HTR-8/SVneo (cell line): ENCODE measurements at places on chromosomes 5 and 9.

DNA sequence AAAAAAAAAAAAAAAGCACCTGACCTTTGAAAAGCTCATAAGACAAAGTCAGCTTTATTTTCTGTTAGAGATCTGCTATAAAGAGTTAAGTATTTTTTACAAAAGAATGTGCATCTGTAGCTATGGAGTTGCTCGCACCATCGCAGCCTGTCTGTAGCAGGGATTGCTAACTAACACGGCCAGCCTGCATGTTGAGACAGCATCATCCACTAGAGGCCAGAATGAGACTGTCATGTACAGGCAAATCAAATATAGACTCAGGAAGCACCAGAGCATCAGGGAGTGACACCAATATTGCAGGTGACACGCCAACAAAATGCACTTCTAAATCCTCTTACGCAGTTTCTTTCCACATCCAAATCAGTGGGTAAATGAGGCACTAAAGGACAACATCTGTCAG is 136.3 kb upstream of the RASEF start:
- peak; percentile 19 for DNase-seq

DNA sequence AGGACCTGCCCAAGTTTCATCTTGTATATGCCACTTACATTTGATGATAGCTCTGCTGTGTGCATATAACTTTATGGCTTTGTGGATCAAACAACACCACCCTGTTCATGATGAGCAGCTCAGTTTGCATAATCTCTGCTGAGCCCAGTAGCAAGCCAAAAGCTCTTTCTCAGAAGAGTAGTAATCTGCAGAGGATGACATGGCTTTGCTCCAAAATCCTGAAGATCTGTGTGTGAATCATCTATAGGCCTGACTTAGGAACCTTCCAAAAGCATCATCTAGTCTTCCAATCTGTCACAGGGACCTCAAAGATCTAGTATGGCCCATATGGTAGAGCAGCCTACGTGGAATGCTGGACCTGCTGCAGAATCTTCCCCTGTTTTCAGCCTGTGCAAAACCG is 394.6 kb downstream of the PSAT1 start:
- no peak for DNase-seq

DNA sequence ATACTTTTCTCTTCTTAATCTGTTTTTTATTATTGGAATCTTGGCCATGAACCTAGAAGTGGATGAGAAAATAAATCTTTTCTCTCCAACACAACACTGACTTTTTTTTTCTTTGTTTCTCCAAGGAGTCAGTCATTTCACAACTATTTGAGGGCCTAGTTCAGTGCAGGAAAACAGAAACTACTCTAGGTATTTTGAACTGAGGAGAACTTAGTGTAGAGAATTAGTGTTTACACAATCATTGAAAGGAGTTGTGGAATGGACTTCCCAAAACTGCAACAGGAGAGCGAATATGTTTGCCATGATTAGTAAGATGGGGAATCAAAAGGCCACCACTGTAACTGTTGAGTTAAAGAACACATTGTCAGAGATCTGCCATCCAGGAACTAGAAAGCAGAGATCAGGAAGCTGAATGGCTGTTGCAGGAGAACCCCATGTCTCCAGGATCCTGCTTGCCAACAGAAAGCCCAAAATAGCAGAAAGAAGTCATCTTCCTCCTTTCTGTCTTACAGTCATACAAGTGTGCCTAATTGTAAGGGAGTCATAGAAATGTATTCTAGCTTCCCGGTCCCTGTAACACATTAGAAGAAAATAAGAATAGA is 20.3 kb upstream of the PCDH1 start:
- DNase-seq: no peak

- no peak for DNase-seq
Observed at GRCh38 chr5:82863266-82863665, 213.9 kb downstream of the TMEM167A start.

DNA sequence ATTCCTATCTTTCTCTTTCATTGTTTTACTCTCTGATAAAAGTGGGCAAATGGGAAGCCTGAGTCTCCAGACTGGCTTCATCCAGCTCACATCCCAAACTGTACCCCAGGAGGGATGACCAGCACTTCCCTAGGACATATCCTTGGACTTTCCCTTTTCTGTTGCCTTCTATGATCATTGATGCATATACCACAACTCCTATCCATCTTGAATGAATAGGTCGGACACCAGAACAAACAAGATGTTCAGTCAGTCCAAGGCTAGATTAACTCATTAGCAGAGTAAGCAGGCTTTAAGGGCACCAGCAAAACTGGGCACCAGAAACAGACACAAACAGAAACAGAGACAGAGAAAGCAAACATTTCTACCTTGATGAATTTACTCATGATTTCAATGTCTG is 159.1 kb upstream of the RGMB start:
- no peak for DNase-seq

GRCh38 chr5:56148453-56148971 is 84.6 kb downstream of the ANKRD55 start:
- DNase-seq: no peak

DNA sequence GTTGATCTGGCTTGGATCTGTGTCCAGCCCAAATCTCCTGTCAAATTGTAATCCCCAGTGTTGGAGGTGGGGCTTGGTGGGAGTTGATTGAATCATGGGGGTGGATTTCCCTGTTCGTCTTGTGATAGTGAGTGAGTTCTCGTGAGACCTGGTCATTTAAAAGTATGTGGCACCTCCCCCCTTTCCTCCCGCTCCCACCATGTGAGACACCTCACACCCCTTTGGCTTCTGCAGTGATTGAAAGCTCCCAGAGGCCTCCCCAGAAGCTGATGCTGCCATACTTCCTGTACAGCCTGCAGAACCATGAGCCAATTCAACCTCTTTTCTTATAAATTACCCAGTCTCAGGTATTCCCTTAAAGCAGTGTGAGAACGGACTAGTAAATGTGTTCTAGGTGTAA is 117.3 kb upstream of the PTCH1 start:
- no peak for DNase-seq

- DNase-seq: no peak
Observed at GRCh38 chr5:76363352-76364225, 39.5 kb upstream of the IQGAP2 start.

DNA sequence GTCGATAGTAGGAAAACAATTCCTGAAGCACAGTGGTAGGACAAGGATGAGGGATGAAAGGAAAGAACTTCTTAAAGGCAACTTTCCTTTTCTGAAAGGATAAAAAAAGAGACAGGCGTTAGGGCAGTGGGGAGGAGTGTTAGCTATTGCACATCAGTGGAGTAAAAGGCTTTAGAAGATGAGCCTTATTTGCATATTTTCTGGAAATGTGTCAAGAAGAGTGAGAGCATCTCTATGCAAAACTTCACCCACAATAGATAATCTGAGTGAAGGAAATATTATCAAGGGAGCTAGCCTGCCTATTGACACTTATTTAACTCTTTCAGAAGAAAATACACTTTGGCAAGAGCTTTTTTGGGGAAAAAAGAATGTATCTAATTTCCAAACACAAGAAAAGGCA is 151.6 kb downstream of the MACIR start:
- DNase-seq: no peak

DNA sequence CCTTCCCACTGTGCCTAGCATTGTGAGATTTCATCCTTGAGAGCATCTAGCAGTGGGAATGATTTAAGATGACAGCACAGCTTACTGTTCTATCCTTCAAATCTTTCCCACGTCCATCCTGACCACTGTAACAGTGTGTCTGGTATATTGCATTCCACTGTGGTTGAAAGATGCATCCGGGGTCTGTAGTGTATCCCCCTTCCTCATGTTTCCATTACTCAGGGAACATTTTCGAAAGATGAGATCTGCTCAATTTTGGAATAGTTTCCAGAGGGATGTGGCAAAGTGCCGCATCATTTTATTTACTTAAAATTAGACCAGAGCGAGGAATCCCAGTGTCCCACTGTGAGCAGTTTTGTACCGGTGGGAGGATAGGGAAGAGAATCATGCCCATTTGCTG is 407.1 kb upstream of the PAPPA start:
- no peak for DNase-seq

DNA sequence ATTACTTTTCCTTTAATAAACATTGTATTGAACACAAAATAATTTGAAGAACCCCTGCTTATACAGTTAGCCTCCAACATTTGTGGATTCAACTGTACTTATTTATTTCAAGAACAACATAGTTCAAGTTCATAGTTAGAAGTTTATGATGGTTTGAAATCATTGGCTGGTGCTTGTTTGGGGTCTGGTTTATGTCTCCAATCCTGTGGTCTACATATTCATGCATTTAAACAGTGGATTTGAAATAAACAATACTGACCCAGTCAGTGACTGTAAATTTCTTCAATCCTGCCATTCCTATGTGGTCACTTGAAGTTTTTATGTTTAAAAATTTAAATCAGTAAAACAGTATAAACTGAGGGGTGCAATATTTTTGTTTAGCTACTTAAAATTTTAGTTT is 145.1 kb upstream of the TRPC7 start:
- DNase-seq: no peak

GRCh38 chr5:64507264-64507605 is 1.4 kb downstream of the RGS7BP start:
- DNase-seq: no peak

DNA sequence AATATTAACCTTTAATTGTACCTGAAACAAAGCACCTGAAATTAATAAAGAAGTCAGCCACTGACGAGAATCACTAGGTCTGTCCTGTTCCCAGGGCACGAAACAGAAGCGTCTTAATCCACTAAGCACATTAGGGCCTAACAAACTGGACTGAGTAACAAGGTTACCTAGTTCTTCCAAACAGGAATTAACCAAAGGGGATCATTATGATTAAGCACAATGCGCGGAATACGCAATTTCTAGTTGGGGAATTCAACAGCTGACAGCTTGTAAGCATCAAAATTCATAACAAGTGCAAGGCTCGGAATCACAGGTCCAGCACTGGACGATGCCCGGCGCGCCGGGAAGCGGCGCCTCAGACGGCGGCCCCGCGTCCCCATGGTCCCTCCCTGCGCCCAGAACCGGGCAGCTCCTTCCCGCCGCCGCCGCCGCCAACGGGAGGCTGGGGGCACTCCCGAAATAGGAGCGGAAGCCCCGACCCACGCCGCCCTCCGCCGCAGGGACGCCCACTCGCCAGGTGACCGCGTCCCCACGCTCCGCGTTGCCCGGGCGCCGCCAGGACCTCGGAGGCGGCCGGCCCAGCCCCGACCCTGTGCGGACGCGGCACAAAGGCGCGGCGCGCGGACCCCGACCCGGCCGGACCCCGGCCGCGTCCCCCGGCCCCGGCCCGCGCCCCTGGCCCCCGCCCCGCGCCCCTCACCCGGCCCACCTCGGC is 898 bp downstream of the CAMSAP1 start:
- DNase-seq: no peak

DNA sequence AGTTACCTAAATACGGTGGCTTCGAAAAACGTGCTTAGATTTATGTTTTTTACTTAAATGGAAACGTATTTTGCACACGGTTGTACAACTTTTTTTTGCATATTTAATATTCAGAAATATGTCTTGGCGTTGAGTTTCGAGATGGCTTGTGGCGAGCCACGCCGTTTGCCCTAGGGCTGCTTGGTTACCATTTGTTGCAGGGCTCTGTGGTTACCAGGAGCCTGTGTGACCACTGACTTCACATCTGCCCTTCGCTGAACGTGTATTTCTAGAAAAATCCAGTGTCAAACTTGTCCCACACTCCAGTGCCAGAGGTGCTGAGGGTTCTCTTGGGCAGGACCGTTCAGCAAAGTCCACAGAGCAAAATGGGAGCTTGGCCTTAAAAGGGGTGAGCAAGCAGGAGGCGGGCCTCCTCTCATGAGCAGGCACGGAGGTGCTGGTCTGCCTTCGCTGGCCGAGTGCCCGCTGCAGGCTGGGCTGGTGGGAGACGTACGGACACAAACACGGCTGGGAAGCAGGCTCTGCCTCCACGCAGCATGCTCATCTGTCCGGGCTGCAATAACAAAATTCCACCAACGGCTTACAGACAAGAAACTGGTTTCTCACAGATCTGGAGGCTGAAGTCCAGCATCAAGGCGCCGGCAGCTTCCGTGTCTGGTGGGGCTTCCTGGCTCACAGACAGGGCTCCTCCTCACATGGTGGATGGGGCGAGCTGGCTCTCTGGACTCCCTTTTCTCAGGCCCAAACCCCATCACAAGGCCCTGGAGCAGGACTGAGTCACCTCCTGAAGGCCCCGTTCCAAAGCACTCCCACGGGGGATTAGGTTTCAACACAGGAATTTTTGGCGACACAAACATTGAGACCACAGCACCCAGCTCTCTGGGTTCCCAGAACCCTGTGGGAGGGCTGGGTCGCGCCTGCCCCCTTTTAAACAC is 5.4 kb downstream of the MRPL36 start:
- peak; percentile 63 for DNase-seq

DNA sequence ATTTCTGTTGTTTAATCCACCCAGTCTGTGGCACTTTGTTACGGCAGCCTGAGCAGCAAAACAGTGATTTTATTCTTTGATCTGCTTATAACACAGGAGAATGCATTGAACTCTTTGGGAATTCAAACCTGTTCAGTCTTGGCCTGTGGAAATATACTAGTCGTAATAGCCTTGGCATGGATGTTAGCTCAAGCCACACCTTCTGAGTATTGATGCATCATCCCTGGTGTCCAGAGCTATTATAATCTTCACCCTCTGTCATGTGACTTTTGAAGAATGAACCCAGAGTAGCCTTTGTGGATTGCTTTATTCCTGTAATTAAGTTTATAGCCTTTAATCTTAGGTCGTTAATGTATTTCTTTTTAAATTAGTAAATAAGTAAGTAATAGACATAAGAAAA is 50.8 kb upstream of the TEX48 start:
- DNase-seq: no peak

DNA sequence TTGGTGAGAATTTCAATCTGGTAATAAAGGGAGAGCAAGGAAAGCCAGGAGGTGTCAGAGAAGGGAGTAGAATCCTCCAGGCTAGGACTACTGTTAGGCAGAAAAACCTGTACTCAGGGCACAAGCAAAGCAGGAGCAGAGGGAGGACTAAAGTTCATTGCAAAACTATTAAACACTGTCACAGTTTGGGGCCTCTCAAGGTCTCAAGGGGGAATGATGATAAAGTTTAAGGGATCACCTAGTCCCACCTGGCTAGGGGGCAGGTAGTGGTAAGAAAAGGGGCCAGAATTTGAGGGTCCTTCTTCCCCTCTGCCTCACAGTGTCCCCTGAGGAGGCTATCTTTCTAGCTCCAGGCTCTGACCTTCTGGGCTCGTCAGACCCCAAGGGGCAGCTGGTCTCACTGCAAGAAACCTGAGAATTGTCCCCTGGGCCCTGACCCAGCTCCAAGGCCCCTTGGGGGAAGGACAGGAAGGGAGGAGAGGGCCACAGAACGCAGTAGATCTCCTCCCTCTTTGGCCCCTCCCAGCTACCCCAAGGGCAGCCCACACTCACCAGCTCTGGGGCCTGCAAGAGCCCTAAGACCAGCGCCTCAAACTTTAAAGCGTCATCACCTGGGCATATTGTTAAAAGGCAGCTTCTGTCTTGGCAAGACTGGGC is 974 bp downstream of the CCDC69 start:
- no peak for DNase-seq

GRCh38 chr9:121483473-121484031 is 16.1 kb downstream of the GGTA1 start:
- DNase-seq: no peak

- no peak for DNase-seq
Observed at GRCh38 chr5:65255294-65255693, 226.4 kb downstream of the ADAMTS6 start.
